ENCODE measurements at places on chromosomes 3 and 15.

- DNase-seq: no peak
Observed at GRCh38 chr3:53478921-53479664, 15.3 kb upstream of the CACNA1D start.

- DNase-seq: no peak
Observed at GRCh38 chr3:152554980-152555379, 280.0 kb upstream of the P2RY1 start.

DNA sequence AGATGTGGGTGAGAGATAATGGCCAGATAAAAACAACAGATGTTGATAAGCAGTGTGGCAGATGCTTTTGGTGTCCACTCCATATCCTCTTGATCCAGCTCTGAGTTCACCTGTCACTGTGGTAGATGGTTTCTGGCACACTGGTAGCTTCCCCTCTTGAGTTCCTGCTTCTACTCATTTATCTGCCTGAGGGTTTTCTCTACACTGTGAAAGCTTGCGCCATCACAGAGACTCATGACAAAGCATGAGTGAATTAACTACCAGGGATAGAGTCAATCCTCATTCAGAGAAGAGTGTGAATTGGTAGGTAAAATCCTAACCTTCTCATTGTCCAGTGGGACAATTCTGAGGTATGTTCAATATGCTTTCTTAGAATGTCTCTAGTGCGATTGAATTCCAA lies 50.0 kb upstream of the ARHGEF26 start:
- DNase-seq: no peak

DNA sequence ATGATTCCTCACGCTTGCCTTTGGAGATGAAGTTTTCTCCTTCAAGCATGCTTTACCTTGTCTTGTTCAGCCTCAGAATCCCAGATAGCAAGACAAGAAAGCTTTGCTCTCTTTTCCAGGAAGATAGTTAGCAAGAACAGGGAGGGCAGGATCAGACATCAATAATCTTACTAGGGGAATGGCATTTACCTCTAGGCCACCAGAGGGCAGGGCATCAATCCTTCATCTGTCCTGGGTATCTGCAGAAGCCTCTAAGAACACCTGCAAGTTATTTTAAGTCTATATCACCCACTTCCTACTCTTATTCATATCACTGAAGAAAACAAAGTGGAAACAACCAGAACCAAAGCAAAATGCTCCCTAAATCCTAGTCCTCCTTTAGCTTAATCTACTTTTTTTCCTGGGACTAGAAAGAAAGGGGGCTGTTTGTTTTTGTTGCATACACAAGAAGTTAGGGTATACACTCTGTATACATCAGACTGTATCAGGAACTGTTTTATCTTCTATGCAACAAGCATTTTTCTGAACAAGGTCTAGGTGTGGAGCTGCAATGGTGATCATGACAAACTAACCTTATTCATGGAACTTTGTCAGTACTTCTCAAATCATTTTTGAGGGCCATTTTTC lies 862.5 kb downstream of the CADM2 start:
- no peak for DNase-seq

GRCh38 chr3:155790272-155790925 lies 15.7 kb downstream of the C3orf33 start:
- DNase-seq: no peak

DNA sequence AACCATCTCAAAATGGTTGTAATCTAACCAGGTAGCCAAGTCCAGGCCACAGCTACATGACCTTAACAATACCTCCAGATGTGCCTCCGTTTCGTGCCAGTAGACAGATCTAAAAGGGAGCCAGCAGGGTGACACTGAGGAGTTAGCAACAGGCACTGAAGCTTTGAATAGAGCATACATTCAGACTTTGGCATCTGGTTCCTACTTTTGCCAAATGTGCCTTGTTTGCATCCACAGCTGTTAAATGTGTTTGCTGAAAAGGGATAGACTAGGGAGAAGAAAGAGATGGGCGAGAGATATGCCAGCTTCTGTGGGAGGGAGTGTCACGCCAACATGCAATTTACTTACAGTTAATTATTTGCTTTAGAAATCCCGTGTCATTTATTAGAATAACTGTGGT lies 1433.9 kb upstream of the CADM2 start:
- DNase-seq: no peak

- no peak for DNase-seq
Observed at GRCh38 chr3:11610044-11610671, 33.6 kb downstream of the VGLL4 start.

- no peak for DNase-seq
Observed at GRCh38 chr15:34652726-34653033, 69.2 kb upstream of the GOLGA8B start.

GRCh38 chr3:24393316-24393715 lies 101.3 kb downstream of the THRB start:
- DNase-seq: no peak

DNA sequence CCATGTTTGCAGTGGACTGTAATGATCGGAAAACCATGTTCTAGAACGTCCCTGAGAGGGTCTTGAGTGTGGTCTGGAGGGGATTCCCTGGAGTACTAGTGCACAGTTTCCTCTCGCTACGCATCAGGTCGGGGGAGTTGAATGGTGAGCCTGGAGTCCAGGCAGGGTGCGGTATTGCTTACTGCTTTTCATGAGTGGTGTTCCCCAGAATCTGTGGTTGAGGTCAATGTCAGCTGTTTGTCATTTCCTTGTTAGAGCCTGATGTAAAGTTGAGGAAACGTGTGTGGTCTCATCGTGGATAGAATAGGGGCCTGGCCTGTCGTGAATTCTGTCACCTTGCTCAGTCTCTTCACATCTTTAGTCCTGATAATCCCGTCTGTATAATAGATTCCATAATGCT lies 328.2 kb upstream of the LRRFIP2 start:
- DNase-seq: no peak

GRCh38 chr15:86872782-86873181 lies 793.1 kb downstream of the AGBL1 start:
- no peak for DNase-seq

DNA sequence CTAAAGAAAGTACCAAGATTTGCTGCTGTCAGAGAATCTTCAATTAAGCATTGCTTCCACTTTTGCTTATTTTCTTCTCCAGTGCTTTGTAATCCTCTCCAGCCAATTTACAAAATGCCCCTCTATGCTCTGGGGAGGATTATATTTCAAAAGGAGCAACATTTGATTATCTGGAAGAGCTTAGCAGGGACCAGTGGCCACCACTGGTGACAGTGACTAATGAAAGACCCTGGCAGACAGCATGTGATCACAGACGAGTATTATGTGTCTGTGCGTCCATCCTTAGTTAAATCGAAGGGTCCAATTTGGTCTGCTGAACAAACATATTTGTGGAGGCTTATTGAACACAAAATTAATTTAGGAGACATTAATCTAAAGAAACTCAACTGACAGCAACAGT lies 152.6 kb downstream of the ZNF621 start:
- DNase-seq: no peak

DNA sequence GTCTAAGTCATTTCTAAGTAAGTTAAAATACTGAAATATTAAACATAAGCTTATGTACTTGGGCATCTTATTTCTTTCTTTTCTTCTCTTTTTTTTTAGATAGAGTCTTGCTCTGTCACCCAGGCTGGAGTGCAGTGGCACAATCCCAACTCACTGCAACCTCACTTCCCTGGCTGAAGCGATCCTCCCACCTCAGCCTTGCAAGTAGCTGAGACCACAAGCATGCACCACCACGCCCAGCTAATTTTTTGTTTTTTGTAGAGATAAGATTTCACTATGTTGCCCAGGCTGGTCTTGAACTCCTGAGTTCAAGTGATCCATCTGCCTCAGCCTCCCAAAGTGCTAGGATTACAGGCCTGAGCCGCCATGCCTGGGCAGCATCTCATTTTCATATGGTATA lies 16.0 kb upstream of the ZNF710 start:
- DNase-seq: no peak

GRCh38 chr15:51809457-51809856 lies 20.0 kb upstream of the TMOD3 start:
- no peak for DNase-seq

DNA sequence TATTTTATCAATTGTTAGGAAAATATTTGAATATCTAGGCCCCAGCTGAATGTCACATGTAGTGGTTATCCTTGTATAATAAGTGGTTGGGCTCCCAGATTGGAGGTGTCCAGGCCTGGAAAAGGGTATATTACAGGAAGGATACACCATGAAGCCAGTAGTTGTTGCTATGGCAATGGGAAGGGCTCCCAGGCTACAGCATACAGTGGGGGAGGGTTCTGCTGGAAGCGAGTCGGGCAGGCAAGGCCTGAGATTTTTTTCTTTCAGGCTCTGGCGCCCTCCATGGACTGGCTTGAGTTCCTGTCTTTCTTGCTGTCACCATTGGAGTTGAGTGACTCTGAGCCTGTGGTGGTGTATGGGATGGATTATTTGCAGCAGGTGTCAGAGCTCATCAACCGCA lies 8.9 kb downstream of the ECE2 start:
- no peak for DNase-seq

GRCh38 chr3:30604558-30604957 lies 1.8 kb upstream of the TGFBR2 start:
- no peak for DNase-seq

DNA sequence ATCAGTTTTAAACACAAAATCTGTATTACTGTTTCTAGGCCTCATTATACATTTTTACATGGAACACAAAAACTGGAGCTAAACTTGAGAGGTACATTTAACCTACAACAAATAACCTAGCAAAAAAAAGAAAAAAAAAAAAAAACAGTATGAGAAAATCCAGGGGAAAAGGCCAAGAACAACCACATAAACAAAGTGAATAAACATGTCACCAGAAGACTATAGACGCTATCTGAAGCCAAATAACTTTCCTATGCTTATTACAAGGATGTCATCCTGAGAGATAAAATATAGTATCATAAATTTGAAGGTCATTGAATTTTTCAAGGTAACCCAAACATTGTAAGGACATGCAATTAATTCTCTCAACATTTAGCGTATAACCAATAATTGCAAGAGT lies 911.6 kb downstream of the ROBO1 start:
- DNase-seq: no peak

DNA sequence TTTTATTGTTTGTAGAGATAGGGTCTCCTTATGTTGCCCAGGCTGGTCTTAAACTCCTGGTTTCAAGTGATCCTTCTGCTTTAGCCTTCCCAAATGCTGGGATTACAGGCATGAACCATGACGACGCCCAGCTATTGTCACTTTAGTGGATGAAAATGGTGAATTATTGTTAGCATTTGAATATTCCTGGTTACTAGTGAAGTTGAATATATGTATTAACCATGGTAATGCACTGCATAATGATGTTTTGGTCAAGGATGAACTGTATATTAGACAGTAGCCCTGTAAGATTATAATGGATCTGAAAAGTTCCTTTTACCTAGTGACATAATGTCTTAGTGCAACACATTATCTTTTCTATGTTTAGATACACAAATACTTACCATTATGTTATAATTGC lies 50.4 kb upstream of the KCNAB1 start:
- DNase-seq: no peak

DNA sequence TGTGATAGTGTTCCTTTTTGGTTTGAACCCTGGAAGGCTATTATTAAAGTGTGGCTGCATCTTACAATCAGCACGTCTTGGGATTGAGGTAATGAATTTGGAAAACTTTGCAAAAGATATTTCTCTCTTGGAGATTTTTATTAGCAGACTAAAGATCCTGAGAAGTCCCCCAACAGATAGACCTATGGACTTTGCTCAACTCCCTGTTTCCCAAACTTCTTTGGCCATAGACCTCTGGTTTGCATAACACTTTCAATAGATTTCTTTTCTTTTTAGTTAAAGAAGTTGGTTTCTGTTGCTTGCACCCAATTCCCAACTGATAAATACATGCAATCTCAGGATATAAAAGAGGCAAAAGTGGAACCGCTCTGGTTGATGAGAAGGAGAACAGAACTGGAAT lies 465.8 kb upstream of the PROK2 start:
- DNase-seq: no peak

- no peak for DNase-seq
Observed at GRCh38 chr15:68310178-68310803, 32.7 kb downstream of the FEM1B start.

- no peak for DNase-seq
Observed at GRCh38 chr3:4758249-4758860, 220.9 kb upstream of the BHLHE40 start.

GRCh38 chr3:57856675-57857074 lies 100.6 kb downstream of the SLMAP start:
- no peak for DNase-seq

DNA sequence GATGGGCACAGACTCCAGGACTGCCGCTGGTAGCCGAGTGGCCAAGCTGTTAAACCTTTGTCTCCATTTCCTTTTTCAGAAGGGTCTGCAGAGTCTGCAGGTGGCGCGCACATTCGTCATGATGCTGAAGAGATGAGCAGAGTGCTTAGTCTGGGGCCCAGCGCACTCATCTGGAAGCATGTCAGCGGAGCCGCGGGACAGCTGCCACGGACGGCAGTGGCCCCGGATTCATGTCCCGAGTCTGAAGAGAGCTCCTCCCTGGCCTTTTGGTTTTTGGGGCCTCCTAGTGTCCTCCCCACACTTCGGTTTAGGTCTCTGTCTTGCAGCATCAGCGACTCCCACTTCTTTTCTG lies 42.6 kb downstream of the KLHL25 start:
- DNase-seq: no peak

DNA sequence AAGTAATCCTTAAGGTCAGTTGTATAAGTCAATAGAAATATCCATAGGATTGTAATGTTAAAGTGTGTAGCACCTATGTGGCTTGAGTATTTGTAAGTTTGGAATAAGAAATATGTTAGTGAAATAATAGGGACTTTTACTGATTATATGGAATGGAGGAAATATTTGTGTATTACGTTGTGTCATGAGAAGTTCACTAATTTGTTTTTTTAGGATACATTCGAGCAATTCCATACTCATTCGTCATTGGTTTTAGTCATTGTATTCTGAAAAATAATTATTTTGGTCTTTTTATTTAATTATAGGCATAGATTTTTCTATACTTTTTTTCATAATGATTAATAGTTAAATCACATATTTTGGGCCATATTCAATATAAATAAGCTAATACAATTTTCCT lies 21.0 kb downstream of the MBNL1 start:
- DNase-seq: no peak

GRCh38 chr15:100881573-100882336 lies 2.1 kb downstream of the ALDH1A3 start:
- no peak for DNase-seq

DNA sequence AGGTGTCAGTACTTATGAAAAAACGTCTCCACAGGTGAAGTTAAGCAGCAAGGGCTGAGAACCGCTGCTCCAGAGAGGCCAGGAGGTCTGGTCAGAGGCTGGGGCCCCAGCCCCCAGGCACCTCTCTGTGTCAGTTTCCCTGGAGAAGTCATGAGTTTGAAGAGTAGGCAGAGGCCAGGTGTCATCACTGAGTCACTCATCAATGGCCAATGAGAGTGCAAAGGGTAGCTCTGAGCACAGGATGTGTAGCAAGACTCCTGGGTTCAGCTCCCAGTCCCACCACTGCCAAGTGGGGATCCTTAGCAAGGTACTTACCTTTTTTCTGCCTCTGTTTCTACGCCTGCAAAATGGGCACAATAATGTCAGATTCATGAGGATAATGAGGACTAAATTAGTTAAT lies 47.9 kb downstream of the CORO2B start:
- DNase-seq: no peak

Measured in stimulated activated CD8-positive, alpha-beta memory T cell treated with anti-CD3 and anti-CD28 coated beads, Interleukin-15, amount 100 ng/mL, for 48 hours (primary cell).